ENCODE measurements at places on chromosomes 13 and 19.

DNA sequence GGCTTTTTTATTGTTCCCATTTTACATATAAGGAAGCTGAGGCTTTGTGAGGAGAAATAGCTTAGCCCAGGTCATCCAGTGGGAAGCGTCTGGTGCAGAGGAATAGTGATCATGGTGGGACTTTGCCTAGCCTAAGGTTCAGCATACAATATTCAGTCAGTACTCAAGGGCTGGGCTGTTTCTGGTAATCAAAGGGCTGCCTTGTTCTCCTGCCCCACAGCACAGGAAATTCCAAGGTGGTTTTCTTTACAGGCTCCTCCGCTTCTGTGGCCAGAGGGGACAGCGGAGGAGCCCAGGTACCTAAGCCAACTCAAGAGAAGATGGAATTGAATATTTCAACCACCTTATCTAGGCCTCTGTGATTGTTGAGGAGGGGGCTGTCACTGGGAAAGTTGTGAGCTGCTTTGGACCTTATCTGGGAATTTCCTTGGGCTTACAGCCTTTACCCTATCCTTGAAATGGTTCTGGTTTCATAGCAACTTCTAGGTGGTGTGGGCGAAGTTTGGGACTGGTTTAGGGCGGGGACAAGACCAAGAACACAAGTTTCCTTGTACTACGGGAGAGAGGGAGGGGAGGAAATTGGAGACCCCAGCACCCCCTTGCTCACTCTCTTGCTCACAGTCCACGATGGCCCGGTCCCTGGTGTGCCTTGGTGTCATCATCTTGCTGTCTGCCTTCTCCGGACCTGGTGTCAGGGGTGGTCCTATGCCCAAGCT lies at the start of gene MIA:
MIA (plus strand) TSS at position 606 of the 716 bp plus-strand sequence; CDS start at position 628, 22 bp downstream.
- DNase-seq, result no peak

DNA sequence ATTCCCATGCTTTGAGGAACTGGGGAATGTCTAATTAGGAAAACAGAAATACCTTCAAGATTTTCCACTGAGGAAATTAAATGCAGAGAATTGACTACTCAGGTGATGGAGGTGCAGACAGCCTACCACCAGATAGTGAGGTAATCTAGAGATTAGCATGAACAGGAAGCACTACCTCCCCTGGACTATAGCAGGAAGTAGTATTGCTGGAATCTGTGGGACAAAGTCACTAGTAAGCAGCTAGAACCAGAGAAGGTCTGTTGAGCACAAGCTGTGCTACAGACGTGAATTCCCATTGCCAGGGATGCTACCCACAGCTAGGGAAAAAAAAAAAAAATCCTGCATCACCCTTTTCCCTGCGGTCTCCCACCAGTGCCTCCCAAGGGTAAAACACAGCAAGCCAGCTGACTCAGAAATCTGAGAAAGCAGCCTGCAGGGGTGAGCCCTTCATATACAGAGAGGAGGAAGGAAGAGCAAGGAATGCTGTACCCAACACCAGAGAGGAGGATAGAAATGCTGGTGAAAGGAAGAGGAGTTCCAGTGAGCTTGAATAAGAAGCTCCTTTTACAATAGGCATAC lies 10.2 kb downstream of the ENOX1 start:
- DNase-seq, result no peak

- DNase-seq, result no peak
Measured at GRCh38 chr19:55581145-55581822, 636 bp upstream of the ZNF579 start.

- no peak for DNase-seq
Measured at GRCh38 chr13:105448811-105449210, 1086.7 kb downstream of the EFNB2 start.

GRCh38 chr19:29040951-29041350 lies 172.0 kb downstream of the UQCRFS1 start:
- DNase-seq, result no peak

GRCh38 chr13:34808649-34809048 lies 133.4 kb upstream of the NBEA start:
- DNase-seq, result no peak
